Activated CD4-positive, alpha-beta T cell treated with anti-CD3 and anti-CD28 coated beads, Interleukin-10, Interleukin-2, amounts not matched to agents 100 ng/mL and 50 ng/mL, durations not matched to agents 16 hours and 8 hours (primary cell): ENCODE measurements at places on chromosomes 5 and 9.

GRCh38 chr5:73542020-73542419, 23.4 kb downstream of the ANKRA2 start:
- no peak for DNase-seq

GRCh38 chr5:94159144-94159543, 417.7 kb upstream of the POU5F2 start:
- no peak for DNase-seq

DNA sequence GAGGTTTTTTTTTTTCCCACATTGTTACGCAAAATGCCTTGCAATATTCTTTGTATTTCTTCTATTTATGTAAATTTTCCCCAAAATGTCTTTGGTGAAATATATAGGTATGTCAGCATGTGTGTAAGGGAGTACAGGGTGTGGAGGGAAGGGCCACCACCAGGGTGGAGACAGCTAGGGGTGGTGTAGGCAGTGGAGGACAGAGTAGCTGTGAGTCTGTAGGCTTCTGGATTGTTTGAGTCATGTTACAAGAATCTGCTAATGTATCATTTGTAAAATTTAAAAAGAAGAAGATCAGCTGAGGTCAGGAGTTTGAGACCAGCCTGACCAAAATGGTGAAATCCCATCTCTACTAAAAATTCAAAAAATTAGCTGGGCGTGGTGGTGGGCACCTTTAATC, 175.5 kb downstream of the NXNL2 start:
- DNase-seq: no peak

DNA sequence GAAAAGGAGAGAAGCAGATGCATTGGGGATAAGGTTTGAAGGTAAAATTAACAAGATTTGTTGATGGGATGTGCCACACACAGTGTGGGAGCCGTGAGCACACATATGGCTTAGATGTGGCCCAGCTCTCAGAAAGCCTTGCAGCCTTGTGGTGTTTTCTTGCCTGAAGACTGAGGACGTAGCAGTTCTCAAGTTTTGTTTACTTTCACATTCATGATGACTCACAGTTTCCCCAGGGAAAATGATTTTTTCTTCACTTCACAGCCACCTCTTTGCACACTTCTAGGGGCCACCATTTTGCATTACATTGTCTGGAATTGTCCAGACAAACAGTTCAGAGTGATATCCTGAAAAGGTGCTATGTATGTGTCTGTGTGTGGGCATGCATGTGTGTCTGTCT, 126.2 kb downstream of the BASP1 start:
- DNase-seq: peak; percentile 0

DNA sequence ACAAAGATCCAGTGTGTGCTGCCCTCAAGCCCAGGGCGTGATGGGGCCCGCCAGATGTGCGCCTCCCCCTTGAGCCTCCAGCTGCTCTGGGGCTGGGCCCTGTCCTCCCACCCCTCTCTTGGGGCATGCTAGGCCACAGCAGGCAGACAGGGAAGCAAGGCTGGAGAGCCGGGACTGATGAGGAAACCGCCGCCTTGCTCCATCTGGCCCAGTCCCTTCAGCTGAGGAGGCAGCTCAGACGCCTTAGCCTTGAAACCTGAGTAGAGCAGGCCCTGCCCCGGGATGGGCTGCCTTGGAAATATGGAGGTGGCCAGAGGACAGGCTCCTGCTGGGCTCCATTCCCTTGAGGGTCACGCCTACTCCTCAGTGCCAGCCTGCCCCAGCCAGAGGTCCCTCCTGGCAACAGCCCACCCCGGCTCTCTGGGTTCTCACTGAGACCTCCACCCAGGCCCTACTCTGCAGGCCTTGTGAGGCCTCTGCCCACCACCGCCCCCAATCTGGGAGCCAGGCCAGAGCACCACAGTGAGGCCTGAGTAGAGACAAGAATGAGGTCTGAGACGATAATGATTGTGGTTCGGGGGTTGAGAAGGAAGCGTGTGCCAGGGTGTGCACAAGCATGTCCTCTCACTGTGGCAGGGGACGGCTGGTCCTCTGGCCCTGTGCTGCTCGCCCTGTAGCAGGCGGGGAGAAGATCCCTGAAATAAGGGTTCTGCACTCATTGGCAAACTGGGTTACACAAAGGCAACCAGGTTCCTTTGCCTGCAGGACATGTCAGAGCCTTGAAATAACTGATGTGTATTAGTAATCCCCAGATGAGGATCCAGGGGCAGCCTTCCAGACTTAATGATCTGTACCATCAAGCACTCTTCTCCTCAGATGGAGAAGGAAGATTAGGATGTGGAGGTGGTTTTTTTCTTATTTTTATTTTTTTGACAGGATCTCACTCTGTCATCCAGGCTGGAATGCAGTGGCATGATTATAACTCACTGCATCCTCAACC, 30.9 kb downstream of the CXXC5 start:
- no peak for DNase-seq

DNA sequence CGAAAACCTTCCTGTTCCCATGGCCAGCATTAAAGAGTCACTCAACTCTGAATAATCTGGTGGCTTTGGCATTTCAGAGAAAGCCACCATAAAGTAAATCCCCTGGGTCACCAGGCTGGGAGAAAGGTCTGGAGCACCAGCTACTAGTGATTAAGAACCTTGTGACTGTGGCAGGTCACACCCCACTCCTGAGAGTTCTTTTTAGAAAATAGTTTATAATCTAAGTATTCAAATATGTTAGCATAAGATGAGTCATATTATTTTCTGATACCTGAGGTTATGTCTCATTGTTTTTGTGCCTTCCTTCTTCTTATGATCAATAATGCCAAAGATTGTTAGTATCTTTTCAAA, 351.7 kb downstream of the ARRDC3 start:
- no peak for DNase-seq

- no peak for DNase-seq
Observed at GRCh38 chr5:16600397-16600796, 16.4 kb downstream of the RETREG1 start.

- no peak for DNase-seq
Observed at GRCh38 chr5:58322453-58322852, 137.4 kb downstream of the PLK2 start.

DNA sequence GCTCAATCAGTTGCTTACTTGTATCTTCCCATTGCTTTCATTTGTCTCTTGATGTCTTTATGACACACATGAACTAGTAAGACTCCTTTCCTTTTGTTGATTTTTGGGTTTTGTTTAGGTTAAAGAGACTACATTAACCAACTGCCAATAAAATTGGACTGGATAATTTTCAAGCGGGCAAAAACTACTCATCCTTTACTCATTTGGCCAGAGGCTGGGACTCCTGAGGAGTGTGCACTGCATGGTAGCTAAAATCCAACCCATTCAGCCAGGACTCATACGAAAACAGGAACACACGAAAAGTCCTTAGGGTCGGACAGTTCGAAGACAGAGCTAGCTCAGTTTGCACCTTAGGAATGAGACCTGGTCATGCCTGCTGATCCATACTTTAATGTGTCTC, 6.0 kb downstream of the SLC46A2 start:
- no peak for DNase-seq

GRCh38 chr9:21904776-21905175, 89.4 kb downstream of the CDKN2A start:
- no peak for DNase-seq
